ENCODE measurements at places on chromosomes 7 and 10.
A peak's percentile ranks its signal among the peaks of the same experiment; 100 is the strongest.

- H3K4me1 ChIP-seq, result no peaks in the 10 kb centered on the region
- H3K27ac ChIP-seq, result no peak overlapping the region
- no peak overlapping the region for H3K4me3 ChIP-seq
- no peaks in the 10 kb centered on the region for H3K27me3 ChIP-seq
- DNase-seq, result no peak
- no peaks in the 10 kb centered on the region for H3K36me3 ChIP-seq
Measured at GRCh38 chr10:107477266-107477665, 312.8 kb upstream of the SORCS1 start.

GRCh38 chr10:71667387-71667752, 52.2 kb downstream of the C10orf105 start:
- no peaks in the 10 kb centered on the region for H3K36me3 ChIP-seq
- H3K27me3 ChIP-seq, result peaks cover 2% of the 10 kb centered on the region
- H3K27ac ChIP-seq, result no peak overlapping the region
- peaks cover 9% of the 10 kb centered on the region for H3K4me1 ChIP-seq
- no peak for DNase-seq

GRCh38 chr10:89873055-89873454, 171.7 kb downstream of the KIF20B start:
- no peaks in the 10 kb centered on the region for H3K4me1 ChIP-seq
- DNase-seq, result no peak
- H3K27ac ChIP-seq, result no peak overlapping the region
- H3K4me3 ChIP-seq, result no peak overlapping the region
- H3K36me3 ChIP-seq, result no peaks in the 10 kb centered on the region
- H3K27me3 ChIP-seq, result no peaks in the 10 kb centered on the region

DNA sequence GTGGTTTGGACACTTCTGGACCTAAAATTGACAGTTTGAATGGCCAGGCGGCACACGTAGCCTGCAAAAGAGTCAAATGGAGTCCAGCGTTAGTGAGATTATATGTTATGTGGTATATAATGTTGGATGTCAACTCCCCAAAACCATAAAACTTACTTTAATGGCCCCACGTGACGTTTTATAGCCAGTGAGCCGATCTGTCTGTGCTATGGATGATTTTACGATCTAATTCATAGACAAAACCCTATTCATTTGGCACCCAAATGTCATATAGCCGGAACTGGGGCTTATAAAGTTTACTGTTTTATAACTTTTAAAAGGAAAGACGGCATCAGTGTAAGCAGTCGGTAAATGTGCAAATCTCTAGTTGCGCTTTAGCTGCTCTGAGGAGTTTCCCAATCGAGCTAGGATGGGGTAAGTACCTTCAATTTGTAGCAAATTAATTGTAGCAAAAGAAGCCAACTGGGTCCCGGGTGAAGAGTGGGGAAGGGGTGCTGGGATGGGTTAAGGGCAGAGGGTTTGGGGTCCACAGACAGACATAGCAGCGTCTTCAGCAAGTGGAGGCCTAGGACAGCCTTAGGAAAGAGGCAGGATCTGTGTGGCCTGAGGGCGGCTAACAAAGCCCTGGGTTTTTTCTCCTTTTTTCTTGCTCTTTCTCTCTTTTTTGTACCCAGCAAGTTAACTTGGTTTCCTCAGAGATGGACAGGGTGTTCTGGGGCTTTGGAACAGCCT, 3.2 kb downstream of the HOXA5 start:
- peak; percentile 86 for DNase-seq
- H3K4me3 ChIP-seq, result peak overlapping the region; percentile 91
- peaks cover 4% of the 10 kb centered on the region for H3K27me3 ChIP-seq

GRCh38 chr10:129853562-129853903, 110.5 kb downstream of the EBF3 start:
- H3K36me3 ChIP-seq, result peaks cover 14% of the 10 kb centered on the region
- no peak for DNase-seq
- peaks cover 39% of the 10 kb centered on the region for H3K4me1 ChIP-seq
- no peak overlapping the region for H3K27ac ChIP-seq

GRCh38 chr10:79420974-79421688, 24.3 kb downstream of the ZCCHC24 start:
- H3K4me3 ChIP-seq, result no peak overlapping the region
- DNase-seq, result no peak
- H3K4me1 ChIP-seq, result peaks cover 79% of the 10 kb centered on the region
- H3K36me3 ChIP-seq, result peaks cover 59% of the 10 kb centered on the region
- H3K27me3 ChIP-seq, result no peaks in the 10 kb centered on the region

GRCh38 chr10:2659660-2660209, 407.6 kb upstream of the PFKP start:
- no peak for DNase-seq
- H3K4me1 ChIP-seq, result no peaks in the 10 kb centered on the region
- H3K4me3 ChIP-seq, result no peak overlapping the region

DNA sequence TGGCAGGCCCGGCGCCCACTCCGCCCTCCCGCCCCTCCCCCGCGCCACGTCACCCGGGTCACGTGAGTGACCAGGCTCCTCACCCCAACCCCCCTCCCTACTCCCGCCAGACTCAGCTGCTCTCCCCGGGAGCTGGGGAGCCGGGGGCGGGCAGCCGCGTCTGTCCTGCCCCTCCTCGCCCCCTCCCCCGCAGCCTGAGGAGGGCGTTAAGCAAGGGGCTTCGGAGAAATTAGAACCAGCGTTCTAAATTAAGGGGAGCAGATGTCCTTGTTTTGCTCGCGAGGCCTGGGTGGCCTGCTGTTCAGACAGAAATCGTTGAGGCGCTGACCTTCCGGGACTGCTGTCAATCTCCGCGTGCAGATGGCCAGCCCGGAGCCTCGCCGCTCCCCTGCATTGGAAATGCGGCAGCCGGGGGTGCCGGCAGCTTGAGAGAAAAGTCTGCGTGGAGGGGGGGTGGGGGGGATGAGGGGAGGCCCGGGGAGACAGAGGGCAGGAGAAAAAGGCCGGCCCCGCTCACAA, 102.2 kb upstream of the ZNF438 start:
- peak; percentile 68 for DNase-seq
- H3K27ac ChIP-seq, result peak overlapping the region; percentile 92
- H3K4me3 ChIP-seq, result peak overlapping the region; percentile 49
- H3K4me1 ChIP-seq, result peaks cover 25% of the 10 kb centered on the region

DNA sequence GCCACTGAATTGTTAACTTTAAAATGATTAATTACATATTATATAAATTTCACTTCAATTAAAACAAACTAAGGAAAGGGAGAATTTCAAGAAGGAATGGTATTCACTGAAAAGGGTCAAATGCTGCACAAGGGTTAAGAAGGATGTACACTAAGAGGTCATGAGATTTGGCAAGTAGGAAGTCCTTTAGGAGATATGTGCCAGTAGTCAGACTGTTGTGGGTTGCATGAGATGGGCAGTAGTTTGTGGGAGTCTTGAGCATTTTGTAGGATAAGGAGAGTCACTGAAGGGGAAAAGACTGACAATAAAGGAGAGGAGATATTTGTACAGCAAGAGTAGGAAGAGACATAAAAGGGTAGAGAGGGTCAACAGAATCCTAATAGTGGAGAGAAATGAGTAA, 12.4 kb upstream of the PTPN12 start:
- no peak overlapping the region for H3K4me3 ChIP-seq
- H3K36me3 ChIP-seq, result no peaks in the 10 kb centered on the region

- H3K27me3 ChIP-seq, result no peaks in the 10 kb centered on the region
- no peak overlapping the region for H3K27ac ChIP-seq
- H3K36me3 ChIP-seq, result no peaks in the 10 kb centered on the region
- H3K4me1 ChIP-seq, result no peaks in the 10 kb centered on the region
- DNase-seq, result no peak
Measured at GRCh38 chr7:67878808-67879207, 882.2 kb downstream of the TYW1 start.

- H3K4me1 ChIP-seq, result peaks cover 51% of the 10 kb centered on the region
- no peak overlapping the region for H3K4me3 ChIP-seq
- no peak overlapping the region for H3K27ac ChIP-seq
- DNase-seq, result no peak
- peaks cover 20% of the 10 kb centered on the region for H3K36me3 ChIP-seq
- no peaks in the 10 kb centered on the region for H3K27me3 ChIP-seq
Measured at GRCh38 chr7:128094686-128095085, 63.4 kb upstream of the LRRC4 start.

DNA sequence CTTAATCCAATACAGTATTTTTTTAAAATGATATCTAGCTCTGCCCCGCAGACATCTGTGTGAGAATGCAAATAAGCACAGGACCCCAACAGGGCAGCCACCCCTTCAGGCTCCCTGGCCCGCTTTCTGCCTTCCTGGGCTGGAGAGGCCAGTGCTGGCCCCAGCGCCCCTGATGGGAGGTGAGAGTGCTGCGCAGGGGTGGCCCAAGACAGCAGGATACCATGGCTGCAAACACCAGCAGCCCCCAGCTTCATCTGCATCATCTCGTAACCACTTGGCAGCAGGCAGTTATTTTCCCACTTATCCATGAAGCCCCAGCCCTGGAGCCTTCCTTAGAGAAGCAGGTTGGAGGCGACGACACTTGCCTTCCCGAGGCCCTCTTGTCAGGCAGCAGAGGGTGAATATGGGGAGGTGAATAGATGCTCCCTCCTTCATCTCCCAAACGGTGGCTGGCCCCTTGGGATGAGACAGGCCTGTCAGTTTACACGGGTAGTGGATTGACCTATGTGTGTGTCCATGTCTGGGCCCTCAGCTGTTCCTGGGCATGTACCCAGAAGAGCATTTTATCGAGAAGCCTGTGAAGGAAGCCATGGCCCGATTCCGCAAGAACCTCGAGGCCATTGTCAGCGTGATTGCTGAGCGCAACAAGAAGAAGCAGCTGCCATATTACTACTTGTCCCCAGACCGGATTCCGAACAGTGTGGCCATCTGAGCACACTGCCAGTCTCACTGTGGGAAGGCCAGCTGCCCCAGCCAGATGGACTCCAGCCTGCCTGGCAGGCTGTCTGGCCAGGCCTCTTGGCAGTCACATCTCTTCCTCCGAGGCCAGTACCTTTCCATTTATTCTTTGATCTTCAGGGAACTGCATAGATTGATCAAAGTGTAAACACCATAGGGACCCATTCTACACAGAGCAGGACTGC, 71.2 kb downstream of the ALOX5 start:
- DNase-seq, result no peak
- H3K4me3 ChIP-seq, result no peak overlapping the region
- H3K27me3 ChIP-seq, result no peaks in the 10 kb centered on the region
- H3K36me3 ChIP-seq, result peaks cover 18% of the 10 kb centered on the region
- H3K27ac ChIP-seq, result no peak overlapping the region
- peaks cover 10% of the 10 kb centered on the region for H3K4me1 ChIP-seq

- H3K4me1 ChIP-seq, result no peaks in the 10 kb centered on the region
- DNase-seq, result no peak
- H3K27ac ChIP-seq, result no peak overlapping the region
Measured at GRCh38 chr7:134374291-134374690, 57.6 kb upstream of the SLC35B4 start.

DNA sequence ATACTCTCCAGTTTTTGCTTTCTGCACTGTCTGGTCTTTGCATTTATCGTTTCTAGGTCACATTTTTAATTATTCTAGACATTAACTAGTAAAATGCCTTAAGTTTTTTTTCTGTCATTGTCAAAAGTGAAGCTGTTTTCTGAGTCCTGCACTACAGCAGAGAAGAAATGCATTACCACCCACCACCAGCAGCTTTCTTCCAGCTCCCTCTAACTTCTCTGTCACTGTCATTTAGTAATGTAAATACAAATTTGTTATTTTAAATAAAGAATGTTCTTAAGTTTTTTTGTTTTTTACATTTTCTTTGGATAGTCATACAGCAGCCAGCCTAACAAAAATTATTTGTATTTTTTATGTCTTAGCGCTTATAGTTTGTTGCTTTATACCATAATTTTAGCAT, 18.8 kb downstream of the PTPRZ1 start:
- H3K27ac ChIP-seq, result no peak overlapping the region
- peaks cover 2% of the 10 kb centered on the region for H3K36me3 ChIP-seq
- H3K4me3 ChIP-seq, result no peak overlapping the region
- no peaks in the 10 kb centered on the region for H3K27me3 ChIP-seq

GRCh38 chr7:113730309-113730955, 188.4 kb downstream of the PPP1R3A start:
- DNase-seq, result no peak
- H3K4me3 ChIP-seq, result no peak overlapping the region
- no peaks in the 10 kb centered on the region for H3K4me1 ChIP-seq
- H3K27ac ChIP-seq, result no peak overlapping the region
- H3K27me3 ChIP-seq, result no peaks in the 10 kb centered on the region

DNA sequence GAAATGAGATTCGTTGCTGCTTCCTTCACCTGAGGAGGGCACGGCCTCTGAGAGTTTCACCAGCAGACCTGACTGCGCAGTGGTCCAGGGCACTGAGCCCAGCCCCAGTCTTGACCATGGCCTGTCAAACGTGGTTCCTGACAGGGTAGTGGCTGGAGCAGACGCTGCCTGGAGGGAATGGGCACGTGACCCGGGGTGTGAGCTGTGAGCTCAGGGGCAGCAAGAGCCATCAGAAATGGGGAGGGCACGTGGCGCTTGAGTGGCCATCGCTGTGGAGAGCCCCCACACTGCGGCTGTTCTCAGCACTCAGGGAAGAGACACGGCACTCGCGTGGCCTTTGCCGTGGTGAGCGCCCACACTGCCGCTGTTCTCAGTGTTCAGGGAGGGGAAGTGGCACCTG, 12.0 kb downstream of the FAM20C start:
- peaks cover 4% of the 10 kb centered on the region for H3K4me1 ChIP-seq
- no peak for DNase-seq
- peaks cover 95% of the 10 kb centered on the region for H3K36me3 ChIP-seq
- H3K27me3 ChIP-seq, result no peaks in the 10 kb centered on the region
- no peak overlapping the region for H3K27ac ChIP-seq

- H3K27me3 ChIP-seq, result peaks cover 11% of the 10 kb centered on the region
- H3K36me3 ChIP-seq, result peaks cover 2% of the 10 kb centered on the region
- no peak overlapping the region for H3K27ac ChIP-seq
Measured at GRCh38 chr10:27736396-27736795, 9.2 kb downstream of the MKX start.

GRCh38 chr7:108326938-108327337, 129.3 kb downstream of the NRCAM start:
- peaks cover 9% of the 10 kb centered on the region for H3K4me1 ChIP-seq
- no peaks in the 10 kb centered on the region for H3K27me3 ChIP-seq
- H3K36me3 ChIP-seq, result no peaks in the 10 kb centered on the region
- H3K4me3 ChIP-seq, result no peak overlapping the region
- H3K27ac ChIP-seq, result no peak overlapping the region

DNA sequence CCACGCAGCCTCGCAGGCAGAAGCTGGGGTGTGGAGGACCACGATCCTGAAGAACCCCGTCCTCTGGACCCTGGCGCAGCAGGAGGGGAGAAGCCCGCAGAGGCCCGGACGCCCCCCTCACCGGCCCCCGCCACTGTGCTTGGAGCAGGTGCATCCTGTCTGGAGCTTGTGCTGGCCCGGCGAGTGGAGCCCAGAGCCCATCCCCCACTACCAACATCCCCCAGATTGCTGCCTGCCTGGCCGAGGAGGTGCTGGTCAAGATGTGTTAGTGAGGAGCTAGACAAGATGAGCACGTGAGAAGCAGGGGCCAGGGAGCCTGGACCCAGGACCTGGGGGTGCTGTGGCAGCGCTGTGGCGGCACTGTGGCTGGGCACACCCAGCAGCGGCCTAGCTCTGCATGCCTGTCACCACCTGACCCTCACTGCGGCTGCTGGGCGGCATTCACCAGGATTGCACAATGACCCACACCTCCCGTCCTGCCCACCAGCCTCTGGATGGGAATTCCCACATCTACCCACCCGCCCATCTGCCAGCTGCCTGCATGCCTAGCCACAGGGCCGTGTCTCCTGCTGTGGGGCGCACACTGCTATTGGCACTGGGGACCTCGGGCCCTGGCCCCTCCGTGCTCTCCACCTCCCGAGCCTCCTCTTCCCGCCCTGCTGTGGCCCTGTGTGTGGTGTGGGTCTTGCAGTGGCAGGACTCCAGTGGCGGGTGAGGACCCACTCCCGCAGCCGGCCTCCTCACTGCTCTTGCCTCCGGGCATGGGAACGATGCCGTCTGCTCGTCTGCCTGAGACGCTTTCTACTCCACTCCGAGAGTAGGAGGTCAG, 11.8 kb downstream of the GPR146 start:
- H3K36me3 ChIP-seq, result peaks cover 55% of the 10 kb centered on the region
- no peak for DNase-seq
- peaks cover 85% of the 10 kb centered on the region for H3K4me1 ChIP-seq
- no peak overlapping the region for H3K4me3 ChIP-seq
- peaks cover 3% of the 10 kb centered on the region for H3K27me3 ChIP-seq
- H3K27ac ChIP-seq, result peak overlapping the region; percentile 88
